ENCODE measurements at places on chromosomes 1 and 21.
A peak's percentile ranks its signal among the peaks of the same experiment; 100 is the strongest.

GRCh38 chr21:34126691-34127090 lies 53.3 kb downstream of the MRPS6 start:
- no peak for DNase-seq

GRCh38 chr1:147384804-147385203 lies 142.3 kb downstream of the CHD1L start:
- DNase-seq = no peak

GRCh38 chr1:36836196-36836883 lies 198.0 kb downstream of the GRIK3 start:
- no peak for DNase-seq

- no peak for DNase-seq
These were observed 20.4 kb downstream of the KIAA1614 start for GRCh38 chr1:180933141-180933540.

GRCh38 chr1:75720820-75721219 lies 3.7 kb upstream of the ACADM start:
- no peak for DNase-seq

DNA sequence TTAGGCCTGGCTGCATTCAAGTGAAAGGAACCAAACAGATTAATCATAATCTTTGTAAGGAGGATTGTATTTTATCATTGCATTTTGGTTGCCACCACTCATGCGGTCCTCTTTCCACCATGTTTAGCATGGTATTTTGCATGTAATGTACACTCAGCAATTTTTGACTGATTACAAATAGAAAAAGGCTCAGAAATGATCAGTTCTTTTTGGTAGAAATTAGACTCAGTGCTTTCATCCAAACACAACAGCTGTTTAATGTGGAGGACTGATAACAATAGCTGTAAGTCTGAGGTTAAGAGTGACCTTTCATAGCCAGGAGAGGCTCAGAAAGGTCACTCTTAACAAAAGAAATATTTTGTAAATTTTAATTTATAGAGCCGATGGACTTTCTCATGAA lies 25.3 kb upstream of the DPH5 start:
- DNase-seq = no peak

GRCh38 chr1:62038594-62039284 lies 155.9 kb upstream of the L1TD1 start:
- DNase-seq = peak; percentile 59

DNA sequence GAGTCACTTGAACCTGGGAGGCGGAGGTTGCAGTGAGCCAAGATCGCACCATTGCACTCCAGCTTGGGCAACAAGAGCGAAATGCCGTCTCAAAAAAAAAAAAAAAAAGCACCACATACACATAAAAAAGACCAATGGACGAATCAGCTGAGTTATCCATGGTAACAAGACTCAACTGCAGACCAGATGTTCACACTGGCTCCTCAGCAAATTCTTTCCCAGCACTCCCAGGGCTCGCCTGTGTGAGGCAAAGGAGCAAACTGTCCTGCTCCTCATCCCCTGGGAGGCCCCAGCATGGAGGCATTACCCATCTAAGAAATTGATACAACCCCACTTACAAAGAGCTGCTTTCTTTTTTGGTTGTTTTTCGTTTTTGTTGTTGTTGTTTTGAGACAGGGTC lies 3.1 kb downstream of the TMEM234 start:
- DNase-seq = no peak

DNA sequence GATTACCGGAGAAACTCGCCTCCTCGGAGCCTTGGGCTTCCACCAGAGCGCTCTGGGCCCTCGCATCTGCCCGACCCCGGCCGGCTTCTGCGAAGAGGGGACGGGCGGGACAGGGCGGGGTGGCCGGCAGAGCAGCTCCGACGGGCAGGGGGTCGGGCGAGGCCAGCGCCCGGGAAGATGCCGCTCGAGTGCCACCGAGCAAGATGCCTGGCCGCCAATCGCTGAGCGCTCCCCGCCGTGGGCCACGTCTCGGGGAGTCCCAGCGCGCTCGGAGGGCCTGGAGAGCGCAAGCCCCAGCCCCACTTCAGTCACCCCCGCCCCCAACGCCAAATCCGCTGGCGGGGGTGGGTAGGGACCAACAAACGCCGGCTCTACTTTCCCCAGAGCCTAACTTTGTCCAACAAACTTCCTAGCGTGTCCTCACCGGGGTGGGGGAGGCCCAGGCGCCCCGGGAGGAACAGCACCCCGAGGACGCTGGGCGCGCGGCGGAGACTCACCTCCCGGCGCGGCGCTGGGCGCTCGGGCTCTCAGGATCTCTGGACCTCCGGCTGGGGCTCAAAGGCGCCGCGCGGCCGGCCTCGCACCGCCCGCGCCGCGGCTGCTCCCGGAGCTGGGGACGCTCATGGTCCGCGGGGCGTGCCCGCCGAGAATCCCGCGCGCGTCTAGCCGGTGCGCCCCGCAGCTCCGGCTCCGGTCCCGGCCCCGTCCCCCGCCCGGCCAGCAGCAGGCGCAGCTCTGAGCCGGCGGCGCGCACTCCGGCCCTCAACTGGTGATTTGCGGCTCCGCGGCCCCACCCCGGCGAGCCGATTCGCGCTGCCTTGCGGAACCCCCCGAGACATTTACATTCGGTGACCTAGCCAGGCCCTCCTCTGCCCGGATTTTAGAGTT lies at the start of gene BCAR3:
Gene BCAR3 (minus strand): TSS at position 737 of the 888 bp plus-strand sequence. CDS start 6,907 bp downstream, outside the sequence.
- DNase-seq = peak; percentile 21
